Calu3 (cell line): ENCODE measurements at places on chromosomes 2 and 18. TPM values are rescaled to one million over a fixed set of nuclear protein-coding genes. Genes with fewer than 3 reads are reported as not detected.

DNA sequence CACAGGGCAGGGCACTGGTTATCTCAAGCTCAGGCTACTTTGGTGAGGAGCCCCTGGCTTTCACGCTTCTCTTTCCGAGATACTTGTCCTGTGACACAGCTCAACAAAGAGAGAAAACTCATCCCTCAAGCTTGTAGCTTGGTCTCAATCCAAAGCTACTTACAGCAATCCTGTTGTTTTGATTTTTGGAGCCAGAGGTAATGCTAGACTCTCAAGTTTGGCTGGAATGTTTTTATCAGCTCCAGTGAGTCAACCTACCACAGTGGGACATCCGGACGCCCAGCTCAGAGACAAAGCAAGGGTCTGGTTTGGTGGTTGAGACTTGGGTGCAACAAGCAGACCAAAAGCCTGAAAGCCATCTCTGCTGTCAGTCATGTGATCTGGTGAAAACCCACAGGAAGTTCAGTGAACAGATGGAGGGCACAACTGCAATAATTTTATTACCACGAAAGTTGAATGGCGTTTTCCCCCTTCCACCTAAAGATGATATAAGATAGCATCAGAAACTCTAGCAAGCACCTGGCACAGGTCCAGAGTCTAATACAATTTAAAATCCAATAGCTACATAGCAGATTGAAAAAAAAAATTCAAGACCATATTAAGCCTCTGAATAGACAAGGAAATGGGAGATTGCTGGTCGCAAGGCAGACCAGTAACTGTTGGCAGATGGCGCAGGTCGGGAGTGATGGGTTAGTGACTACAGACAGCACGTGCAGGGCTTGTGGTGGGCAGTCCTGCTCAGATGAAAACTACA, 102.3 kb upstream of the SMAD7 start:
- no peak overlapping the region for H3K27ac ChIP-seq
- no peaks in the 10 kb centered on the region for H3K4me1 ChIP-seq
- no peaks in the 10 kb centered on the region for H3K36me3 ChIP-seq
- H3K4me3 ChIP-seq: no peak overlapping the region
- DNase-seq: no peak
- H3K27me3 ChIP-seq: no peaks in the 10 kb centered on the region

GRCh38 chr2:28469947-28470535, 25.8 kb upstream of the PLB1 start:
- no peak for DNase-seq
- H3K4me1 ChIP-seq: peaks cover 7% of the 10 kb centered on the region
- H3K4me3 ChIP-seq: no peak overlapping the region
- H3K27ac ChIP-seq: no peak overlapping the region

- peak; percentile 25 for DNase-seq
- peak overlapping the region; percentile 64 for H3K27ac ChIP-seq
- H3K27me3 ChIP-seq: no peaks in the 10 kb centered on the region
Observed at GRCh38 chr18:49967171-49967570, 153.8 kb upstream of the ACAA2 start.

TXNDC2 gene
- total RNA-seq: not detected in 2 replicates

ABCG8 gene
- 1.4 and 1.6 TPM in 2 replicates for total RNA-seq
